ENCODE measurements at places on chromosomes 1 and 21.

DNA sequence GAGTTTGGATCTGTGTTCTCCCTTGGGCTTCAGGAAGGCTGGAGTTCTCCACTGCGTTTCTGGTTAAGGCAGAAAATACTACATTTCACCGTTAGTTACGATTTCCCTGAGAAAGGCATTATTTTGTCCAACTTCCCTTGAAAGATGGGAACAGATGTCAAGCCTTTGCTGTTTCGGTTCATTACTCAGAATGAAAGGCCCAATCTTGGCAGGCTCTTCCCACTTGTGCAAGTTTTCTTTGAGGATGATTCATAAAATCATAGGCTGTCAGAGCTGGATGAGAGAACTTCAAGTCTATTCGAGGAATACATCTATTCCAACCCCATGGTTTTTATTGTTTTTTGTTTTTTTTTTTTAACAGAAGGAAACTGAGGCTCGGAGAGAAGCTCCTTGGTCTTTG lies 205.2 kb downstream of the GRIK3 start:
- DNase-seq: no peak

GRCh38 chr1:185593271-185593670 lies 140.9 kb upstream of the HMCN1 start:
- DNase-seq: no peak

GRCh38 chr1:47865881-47866535 lies 131.2 kb downstream of the TRABD2B start:
- no peak for DNase-seq

DNA sequence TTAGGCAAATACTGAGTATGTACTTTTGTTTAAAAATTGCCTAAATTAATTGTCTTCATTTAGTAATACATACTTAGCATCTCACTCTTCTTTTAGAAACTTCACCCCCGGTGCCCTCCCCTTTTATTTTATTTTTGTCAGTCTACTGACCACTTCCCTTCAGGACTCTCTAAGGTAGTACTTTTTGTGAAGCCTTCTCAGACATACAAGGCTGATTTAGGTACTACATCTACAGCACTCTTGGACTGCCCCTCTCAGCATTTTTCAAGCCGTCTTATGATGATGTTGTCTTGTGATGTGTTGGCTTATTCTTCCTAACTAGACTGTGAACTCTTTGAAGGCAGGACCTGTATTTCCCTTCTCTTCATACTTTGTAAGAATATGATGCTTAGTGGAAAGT lies 24.7 kb downstream of the RPS6KC1 start:
- DNase-seq: no peak

DNA sequence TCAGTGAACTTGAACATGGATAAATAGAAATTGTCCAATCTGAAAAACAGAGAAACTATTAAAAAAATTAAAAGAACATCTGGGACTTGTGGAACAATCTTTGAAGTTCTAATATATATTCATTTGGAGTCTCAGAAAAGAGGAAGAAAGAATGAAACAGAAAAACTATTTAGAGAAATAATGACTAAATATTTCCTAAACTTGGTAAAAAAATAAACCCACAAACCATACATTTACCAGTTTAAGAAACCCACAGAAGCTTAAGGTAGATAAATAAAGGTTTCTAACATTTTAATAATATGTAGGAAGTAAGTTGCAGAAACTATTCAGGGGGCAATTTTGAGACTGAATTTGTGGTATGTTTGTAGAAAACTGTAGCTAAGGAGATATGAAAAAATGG lies 437.8 kb downstream of the PTBP2 start:
- no peak for DNase-seq

DNA sequence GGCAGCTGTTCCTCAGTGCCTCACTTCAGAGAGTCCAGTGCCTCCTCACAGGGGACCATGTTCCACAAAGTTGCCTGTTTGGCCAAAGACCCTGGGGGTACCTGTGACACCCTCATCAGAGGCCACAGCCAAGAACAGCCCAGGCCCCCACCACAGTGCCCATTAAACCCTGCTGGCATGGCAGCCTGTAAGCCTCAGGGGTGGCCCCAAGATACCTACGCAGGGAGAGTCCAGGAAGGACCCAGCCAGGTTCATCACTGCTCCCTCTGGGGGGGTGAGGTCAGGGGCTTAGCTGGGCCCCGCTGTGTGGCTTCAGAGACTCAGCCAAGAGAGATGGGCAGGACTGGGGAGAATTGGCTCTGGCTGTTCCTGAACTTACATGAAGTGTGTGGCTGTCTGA lies 19.1 kb upstream of the PRDM16 start:
- no peak for DNase-seq

GRCh38 chr1:206510371-206510770 lies 3.0 kb downstream of the RASSF5 start:
- DNase-seq: no peak

DNA sequence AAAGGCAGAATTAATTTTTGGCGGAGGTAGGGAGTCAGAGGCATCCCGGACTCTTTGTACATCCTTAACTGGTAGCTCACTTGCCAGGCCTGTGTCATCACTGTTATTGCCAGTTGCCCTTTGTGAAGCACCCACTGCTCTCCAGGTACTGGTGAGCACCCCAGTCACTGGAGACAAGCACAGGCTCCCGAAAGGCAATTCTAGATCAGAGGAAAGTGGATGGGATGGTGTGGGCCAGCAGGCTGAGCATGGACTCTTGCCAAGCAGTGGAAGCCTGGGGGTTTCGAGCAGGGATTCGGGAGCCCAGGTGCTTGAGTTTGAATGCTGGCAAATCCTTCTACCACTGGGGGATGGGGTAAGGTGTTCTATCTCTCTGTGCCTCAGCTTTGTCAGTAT lies 551.1 kb downstream of the MATN1 start:
- DNase-seq: no peak

- DNase-seq: no peak
Measured at GRCh38 chr1:107433068-107433467, 292.2 kb downstream of the NTNG1 start.

GRCh38 chr1:215830226-215830810 lies 263.2 kb downstream of the KCTD3 start:
- DNase-seq: no peak

DNA sequence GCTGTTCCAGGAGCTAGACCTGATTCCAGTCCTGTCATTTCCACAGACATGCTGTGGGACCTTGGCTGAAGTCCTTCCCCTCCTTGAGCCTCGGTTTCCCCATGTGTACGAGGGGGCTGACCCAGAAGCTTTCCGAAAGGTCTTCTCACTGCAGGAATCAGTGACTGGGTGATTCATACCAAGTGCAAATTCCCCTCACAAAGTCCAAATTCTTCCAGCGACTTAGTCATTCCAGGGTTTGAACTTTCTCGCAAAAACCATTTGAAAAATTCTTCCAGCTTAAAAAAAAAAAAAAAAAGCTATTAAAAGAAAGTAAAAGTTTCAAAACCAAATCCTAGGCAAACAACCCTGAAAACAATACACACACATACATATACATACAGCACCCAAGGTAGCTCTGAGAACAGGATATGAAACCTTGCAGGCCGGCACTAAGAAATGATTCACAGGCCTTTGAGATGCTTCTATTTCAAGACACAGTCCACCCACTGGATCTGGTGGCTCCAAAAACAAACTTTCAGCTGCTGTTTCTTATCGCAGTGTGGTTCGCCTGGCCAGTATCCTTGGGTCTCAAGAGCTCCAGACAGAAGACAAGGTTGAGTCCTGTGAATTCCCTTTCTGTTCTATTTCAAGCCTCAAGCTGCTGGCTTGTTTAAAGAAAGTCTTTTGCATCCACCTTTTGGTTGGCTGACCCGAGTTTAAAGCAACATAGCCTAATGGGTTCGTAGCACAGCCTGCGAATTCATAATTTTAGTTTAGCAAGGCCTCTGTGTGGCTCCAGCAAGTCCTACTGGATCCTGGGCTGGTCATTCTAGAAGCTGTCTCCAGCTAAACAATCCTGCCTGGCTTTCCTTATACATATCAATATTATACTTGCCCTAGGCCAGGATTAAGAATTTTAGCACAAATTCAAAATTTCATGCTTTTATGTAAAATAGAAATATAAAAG lies 18.0 kb upstream of the ID3 start:
- DNase-seq: no peak

GRCh38 chr1:63323865-63324778 lies 1.8 kb downstream of the FOXD3 start:
- DNase-seq: no peak

DNA sequence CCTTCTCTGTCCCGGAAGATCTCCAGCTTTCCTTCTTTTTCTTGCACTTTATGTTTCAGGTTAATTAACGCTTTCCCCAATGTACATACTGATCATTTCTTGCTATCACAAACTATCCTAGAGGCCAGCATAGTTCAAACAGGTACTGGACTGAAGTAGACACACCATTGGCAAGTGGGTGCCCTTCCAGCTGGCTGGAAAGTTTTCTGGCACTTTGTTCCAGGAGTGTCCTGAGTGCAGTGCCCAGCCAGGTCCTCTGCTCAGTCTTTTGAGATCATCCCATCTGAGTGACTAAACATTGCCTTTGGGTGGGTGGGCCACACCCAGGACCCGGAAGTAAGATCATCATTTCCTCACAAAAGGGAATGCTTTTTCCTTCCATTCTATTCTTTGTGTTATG lies 15.0 kb upstream of the DUSP23 start:
- no peak for DNase-seq

DNA sequence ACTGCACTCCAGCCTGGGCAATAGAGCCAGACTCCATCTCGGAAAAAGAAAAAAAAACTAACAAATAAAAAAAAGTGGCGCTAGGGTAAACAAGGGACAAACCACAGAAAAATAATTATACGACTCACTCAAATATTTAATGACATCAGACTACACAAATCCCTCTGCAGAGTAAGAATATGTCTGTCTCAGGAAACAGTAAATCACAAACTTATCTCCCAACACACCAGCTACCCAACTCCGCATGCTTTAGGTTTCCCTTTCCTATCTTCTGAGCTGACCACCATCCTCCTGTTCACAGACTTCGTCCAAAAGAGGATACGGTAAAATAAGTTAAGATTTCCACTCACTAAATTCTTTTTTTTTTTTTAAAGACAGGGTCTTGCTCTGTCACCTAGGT lies 16.2 kb downstream of the WDR47 start:
- no peak for DNase-seq

- no peak for DNase-seq
Measured at GRCh38 chr1:155975375-155976061, 2.8 kb downstream of the ARHGEF2 start.

DNA sequence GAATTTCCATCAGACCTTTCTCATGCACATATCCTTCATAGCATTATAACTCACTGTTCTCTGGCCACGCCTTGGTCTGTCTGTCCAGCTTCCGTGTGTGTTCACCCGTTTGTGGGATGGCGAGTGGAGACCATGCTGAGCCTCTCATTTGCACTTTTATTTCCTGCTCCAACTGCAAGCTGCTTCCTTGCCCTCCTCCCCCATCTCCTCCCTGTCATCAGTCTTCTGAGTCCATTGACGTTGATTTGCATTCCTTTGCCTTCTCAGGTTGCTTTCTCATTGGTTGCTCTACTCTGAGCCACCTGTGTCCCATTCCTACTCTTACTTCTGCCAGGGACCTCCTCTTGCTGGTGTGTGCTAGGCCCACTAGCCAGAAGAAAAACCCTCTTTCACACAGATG lies 146.4 kb downstream of the NOS1AP start:
- no peak for DNase-seq

DNA sequence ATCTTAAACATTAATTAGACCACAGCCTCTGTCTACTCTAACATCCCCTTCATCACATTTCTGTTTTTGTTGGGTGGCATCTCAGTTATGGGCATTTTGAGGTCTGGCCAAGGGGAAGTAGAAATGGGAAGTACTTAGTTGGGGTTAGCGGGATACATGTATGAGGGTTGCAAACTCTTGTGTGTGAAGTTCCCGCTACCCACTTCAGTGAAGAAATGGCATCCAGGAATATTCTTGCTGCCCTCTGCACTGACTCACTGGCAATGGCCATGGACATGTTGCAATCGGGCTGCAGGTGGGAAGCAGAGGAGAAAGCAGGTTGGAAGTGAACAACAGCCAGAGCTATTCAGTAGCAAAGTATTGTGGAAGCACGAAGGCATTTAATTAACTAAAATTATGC lies 7.4 kb downstream of the CD48 start:
- DNase-seq: no peak

DNA sequence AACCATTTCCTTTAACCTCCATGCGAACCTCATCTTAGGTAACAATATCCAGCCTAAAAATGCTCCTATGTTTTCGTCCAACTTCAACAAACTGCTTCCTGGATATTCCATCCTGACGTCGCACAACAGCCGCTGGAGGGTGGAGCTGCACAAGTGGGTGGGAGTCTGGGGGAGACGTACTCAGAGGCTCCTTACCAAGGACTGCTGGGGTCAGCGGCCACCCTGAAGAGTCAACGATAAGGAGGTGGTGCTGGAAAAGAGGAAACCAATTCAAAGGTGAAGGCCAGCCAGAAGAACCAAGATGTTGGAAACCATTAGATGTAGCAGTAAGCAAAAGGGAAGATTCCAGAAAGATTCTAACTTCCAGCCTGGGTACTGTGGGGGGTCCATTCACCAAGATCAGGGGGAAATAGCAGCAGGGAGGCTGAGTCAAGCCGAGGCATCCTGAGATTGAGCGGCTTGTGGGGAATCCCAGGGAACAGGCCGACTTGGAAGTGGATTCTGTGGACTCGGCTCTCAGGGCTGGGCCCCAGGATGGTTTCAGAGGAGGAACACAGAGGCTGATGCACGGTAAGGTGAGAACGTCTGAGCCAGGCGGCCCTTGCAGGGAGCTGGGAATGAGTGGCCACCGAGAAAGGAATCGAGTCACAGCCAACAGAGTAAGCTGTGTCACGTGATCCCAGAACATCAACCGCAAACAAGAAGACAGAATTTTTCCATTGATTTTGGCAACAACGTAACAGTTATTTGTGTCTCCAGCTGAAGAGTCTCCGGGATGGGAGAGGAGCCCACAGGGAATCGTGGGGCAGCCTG lies 375.7 kb downstream of the NPHP4 start:
- no peak for DNase-seq

GRCh38 chr1:95086949-95087533 lies 14.3 kb upstream of the ALG14 start:
- DNase-seq: no peak

DNA sequence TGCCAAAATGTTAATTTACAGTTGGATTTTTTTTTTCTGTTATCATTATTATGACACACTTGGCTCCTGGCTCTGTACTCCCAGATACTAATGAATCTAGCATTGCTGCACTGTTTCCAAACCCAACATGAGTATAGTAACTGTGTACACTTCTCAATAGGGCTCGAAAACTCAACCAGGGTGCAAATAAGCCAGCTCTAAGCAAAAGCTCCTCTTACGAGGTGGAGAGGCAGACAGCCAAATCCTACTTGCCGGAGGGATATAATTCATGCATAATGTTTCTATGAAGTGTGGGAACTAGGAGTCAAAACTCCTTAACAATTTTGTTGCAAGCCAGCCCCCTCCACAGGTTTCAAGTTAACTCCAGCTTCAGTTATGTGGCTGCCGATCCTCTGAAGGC lies 510.4 kb upstream of the ZP4 start:
- no peak for DNase-seq

- DNase-seq: no peak
Measured at GRCh38 chr1:33410091-33410701, 20.7 kb downstream of the PHC2 start.

- no peak for DNase-seq
Measured at GRCh38 chr1:157496121-157496526, 56.2 kb downstream of the FCRL5 start.

GRCh38 chr1:201760516-201760915 lies 68.4 kb upstream of the IPO9 start:
- DNase-seq: no peak

Data from right lobe of liver (tissue), 6 donors.